ENCODE measurements at places on chromosomes 2 and 18.

GRCh38 chr18:11251891-11252270, 102.5 kb upstream of the PIEZO2 start:
- peak; percentile 33 for DNase-seq

DNA sequence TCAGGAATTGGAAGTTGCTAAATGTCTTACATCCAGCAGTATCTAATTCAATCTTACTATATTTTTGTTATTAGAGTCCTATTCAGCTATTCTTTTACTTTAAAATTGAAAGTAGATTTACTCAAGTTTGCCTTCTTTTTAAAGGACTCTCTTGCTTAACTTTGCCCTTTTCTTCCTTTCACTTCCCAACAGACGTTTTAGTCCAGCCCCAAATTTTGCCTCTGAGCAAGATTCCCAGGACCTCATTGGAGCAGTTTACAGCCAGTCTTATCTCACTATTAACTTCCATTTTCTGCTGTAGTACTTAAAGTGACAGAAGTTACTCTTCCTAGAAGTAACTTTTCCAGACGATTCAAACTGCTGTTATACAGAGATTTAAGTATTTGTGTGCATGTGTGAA, 1.7 kb upstream of the PRKD3 start:
- DNase-seq, result peak; percentile 81

GRCh38 chr2:118580107-118580506, 267.3 kb downstream of the EN1 start:
- DNase-seq, result no peak

GRCh38 chr2:18762667-18763066, 173.3 kb upstream of the NT5C1B start:
- DNase-seq, result no peak

DNA sequence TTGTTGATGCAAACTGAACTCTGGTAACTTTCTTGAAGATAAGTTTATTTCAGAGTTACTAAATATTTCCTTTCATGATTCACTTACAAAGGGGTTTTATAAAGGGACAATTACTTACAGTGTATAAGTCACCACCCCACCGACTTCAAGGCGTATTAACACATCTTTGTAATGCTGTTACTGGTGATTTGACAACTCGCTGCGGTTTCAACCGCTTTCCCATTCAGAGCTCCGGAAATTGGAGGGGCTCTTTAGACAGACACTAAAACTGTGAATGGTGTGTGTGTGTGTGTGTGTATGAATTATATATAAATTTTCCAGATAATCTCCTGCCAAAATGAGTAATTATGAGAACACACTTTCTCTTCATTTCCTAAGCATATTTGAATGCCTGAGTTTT, 4.9 kb downstream of the TM4SF20 start:
- DNase-seq, result no peak

DNA sequence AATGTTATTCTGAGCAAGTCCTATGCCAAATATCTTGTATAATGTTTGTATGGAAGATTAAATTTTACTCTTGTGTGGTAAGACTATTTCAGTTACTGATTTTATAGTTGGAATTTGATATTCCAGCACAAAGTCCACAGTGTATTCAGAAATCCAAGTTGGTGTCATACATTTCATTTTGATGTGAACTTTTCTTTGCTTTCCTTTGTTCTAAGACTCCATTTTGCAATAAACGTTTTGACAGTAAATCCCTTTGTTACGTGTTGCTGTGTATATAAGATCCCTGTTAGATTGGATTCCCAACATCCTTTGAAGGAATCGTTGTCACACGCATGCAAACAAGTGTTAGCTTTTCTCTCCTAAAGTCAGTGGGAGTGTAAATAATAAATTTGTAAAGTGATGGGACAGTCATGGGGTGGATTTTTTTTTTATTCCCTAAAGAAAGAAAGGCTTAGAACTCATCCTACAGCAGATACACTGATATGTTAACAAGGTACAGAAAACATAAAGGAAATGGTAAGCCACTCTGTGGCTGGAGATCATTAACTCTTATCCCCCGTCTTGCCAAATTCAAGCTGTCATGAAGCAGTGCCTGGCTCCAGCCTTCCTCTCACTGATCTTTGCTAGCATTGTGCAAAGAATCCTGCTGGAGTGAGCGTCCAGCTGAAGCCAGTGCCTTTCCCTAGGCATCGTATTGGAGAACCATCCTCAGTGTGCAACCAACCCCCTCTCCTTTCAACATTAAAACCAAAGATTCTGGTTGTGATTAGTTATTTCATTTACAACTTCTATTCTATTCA, 127.6 kb upstream of the CDCA7 start:
- no peak for DNase-seq

DNA sequence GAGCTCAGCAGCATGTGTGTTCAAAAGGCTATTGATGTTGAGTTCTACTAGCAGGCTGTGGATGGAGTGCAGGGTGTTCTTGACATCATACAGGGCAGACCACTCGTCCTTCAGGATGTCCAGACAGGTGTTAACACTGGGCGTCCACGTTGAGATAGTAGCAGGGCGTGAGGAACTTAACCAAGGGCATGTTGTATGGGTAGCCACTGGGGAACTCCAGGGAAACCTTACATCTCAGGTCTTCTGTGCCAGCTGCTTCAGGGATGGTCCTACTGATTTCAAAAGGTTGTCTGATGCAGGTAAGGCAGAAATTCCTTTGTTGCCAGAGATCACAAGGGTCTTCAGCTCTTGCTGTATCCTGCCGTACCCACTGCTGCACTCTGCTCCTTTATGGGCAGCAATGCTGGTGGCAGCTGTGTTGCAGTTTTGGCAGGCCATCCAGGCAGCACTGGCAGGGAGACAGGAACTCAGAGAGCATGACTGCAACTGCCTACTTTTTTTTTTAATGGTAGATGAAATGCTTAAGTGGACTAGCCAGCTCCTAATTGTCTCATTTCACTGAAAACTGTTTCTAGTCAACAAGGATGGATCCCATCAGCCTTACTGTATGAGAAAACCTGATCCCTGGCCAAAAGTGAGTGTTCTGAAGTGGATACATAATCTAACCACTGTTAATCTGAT, 32.4 kb upstream of the RBBP8 start:
- DNase-seq, result peak; percentile 45

GRCh38 chr2:238742066-238742465, 105.8 kb upstream of the TWIST2 start:
- no peak for DNase-seq

DNA sequence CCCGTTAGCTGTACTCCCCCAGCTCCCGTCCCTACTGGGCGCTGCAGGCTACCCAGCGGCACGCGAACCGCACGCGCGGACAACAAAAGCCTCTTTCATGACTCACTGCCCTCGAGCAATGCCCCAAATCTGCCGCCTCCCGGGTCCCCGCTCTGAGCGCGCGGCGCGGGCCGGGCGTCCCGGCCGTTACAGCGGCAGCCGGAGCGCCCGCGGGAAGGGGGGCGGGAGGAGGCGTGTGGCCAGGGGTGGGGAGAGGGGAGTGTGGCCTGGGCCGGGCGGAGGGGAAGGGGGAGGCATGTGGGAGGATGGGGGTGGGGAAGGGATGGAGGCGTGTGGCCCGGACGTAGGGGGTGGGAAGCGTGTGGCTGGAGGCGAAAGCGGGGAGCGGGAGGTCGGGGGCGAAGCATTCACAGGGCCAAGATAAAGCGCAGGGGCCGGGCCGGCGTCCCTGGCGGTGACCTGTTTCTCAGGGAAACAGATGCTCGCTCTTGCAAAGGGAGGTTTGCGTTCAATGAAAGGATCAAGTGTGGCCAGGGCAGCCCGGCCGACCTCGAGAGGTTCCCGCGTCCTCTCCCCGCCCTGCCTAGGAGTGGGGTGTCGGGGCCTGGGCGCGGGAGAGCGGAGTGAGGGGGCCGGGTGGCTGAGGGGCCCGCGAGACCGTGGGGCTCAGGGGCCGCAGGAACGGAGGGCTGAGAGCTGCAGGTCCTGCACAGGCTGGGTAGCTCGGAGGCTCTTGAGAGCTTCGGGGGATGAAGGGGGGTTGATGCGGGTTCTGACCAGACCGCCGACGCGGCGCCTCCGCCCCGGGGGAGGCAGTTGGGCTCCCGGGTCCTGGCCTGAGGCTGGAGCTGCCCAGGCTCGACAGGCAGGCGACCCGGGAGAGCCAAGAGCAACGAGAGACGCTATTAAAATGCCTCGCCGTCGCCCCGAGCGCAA, 3.5 kb upstream of the NEUROD1 start:
- DNase-seq, result peak; percentile 76

- DNase-seq, result no peak
Observed at GRCh38 chr2:199862788-199863187, 11.8 kb upstream of the FTCDNL1 start.

GRCh38 chr2:121034551-121034950, 250.5 kb downstream of the TFCP2L1 start:
- no peak for DNase-seq

DNA sequence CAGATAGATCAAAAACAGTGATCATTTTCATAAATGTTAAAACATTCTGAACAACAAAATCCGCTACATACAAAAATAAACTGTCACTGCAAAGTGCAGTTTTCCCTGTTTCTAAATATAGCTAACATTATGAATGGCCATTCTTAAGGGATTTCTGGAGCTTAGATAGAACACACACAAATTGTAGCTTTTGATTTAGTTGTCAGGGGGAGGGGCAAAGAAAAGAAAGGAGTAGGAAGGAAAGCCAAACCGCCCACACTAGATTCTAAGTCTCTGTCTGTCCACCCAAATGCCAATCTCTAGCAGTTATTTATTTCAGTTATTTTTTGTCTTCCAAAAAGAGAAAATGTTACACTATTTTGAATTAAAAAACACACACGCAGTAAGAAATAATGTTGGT, 182.4 kb downstream of the CDH2 start:
- no peak for DNase-seq

DNA sequence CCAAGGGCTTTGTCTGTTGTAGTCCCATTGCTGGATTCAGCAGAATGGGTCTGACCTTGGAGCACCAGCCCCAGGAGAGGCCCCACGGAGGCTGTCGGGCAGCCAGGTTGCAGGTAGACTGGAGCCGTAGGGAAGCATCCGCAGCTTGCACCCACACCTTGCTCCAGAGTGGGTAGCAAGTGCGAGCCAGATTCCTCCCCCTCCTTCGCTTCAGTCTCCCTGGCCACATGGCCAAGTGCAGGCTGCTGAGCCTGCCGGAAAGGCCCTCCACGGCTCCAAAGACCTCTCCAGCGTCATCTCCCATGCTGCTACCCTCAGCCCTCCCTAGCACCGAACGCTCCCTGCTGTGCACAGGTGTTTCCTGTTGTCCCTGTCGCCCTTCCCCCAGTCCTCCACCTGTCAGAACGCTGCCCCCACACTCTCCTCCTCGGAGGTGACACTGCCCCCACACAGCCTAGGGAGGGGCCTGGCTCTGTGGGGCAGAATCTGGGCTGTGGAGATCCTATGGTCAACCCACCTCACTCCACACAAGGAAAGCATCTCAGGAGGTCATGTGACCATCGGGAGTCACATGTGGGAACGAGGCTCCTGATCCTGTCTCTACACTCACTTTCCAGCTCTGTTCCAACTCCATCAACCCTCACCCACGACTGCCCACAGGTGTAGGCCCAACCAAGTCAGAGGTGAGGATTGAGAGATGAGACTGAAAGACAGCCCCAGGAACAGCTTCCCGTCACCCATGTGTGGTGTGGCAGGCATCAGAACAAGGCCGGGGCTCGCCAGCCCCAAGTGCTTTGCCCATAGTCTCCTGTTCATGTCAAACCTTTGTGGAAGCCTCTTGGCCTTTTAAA, 8.3 kb downstream of the KCNF1 start:
- no peak for DNase-seq

DNA sequence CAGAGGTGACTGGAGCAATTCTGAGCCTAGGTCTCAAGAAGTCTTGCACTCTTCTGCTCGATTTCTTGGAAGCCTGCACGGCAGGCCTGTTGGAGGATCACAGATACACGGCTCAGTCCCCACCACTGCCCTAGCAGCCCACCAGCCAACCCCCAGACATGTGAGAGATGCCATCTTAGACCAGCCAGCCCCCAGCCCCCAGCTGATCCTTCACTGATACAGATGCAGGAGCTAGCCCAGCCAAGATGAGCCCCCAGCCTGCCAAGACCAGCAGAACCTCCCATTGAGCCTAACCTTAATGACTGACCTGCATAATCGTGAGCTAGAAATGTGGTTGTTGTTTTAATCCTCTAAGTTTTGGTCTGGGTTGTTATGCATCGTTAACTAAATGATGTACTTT, 47.5 kb downstream of the INHBB start:
- no peak for DNase-seq

DNA sequence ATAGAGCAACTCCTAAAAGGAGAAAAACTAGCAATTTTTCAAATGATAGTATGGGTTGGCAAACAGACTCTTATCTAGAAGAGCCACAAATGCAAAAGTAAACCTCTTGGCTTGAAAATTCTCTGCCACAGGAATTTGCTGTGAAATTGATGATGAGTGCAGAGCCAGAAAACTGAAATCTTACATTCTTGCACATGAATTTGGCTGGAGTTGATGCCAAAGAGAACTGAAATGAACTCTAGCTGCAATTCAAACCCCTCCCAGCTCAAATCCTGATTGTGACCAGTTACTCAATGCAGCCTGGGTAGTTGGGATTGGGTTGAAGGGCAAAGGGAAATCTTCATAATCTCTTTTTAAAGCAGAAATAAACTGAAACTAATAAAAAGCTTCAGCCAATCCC, 266.6 kb downstream of the PDE11A start:
- DNase-seq, result peak; percentile 45

DNA sequence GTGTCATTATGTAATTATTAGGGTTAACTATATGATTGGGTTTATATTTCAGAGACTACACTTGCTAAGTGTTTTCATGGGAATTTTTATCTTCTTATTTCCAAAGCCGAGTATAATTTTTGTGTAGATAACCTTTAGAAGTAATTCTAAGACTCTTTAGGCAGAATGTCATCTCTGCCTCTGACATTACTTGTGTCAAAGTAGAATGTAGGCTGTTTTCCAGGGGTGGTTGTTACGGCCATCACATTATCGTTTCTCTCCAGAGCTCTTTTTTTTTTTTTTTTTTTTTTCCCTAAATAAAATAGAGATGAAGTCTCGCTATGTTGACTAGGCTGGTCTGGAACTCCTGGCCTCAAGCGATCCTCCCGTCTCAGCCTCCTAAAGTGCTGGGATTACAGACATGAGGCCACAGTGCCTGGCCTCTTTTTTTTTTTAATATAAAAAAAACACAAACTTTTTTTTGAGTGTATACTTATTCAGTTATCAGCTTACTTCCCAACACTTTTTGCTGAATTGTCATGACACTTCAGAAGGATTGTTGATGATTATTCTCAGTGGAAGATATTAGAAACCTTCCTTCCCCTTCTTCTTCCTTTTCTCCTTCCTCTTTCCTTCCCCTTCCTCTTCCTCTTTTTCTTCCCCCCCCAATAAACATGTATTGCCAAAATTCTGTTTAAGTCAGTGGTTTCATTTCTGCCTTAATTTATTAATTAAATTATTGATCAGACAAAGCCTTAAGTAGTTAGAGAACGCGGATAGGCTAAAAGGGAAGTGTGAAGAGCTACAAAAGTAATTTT, 2.3 kb downstream of the PIKFYVE start:
- DNase-seq, result no peak

GRCh38 chr2:84395820-84396219, 63.3 kb downstream of the SUCLG1 start:
- DNase-seq, result peak; percentile 41

GRCh38 chr18:24987303-24988252, 364.4 kb downstream of the ZNF521 start:
- peak; percentile 48 for DNase-seq
